ENCODE measurements at places on chromosomes 13 and 19.

DNA sequence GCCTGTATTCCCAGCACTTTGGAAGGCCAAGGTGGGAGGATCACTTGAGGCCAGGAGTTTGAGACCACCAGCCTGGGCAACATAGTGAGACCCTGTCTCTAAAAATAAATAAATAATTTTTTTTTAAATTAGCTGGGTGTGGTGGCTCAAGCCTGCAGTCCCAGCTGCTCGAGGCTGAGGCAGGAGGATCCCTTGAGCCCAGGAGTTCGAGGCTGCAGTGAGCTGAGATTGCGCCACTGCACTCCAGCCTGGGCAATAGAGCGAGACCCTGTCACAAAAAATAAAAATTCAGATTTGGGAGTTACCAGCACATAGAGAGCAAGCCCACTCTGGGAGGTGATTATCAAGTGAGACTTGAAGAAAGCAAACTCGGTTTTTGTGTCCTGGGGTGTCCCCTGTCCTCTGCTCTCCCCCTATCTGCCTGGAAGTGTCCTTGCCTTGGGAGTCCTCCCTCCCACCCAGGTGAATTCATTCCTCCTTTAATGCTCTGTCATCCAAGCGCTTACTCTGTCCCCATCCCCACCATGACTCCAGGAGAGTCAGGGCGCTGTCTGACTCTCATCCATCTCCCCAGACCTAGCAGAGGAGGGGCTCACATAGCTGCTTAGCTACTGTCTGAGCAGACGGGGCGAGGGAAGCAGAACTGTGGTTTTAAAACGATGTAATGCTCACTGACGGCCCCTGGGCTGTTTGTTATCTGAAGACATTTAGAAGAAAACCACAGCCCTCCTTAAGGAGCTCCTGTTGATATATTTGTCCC lies 146.8 kb downstream of the STK24 start:
- ATAC-seq: no peak

- ATAC-seq: no peak
These were observed 1218.6 kb downstream of the PCDH17 start for GRCh38 chr13:58850161-58850560.

GRCh38 chr19:47330466-47330869 lies 1.5 kb upstream of the C5AR2 start:
- ATAC-seq: no peak

DNA sequence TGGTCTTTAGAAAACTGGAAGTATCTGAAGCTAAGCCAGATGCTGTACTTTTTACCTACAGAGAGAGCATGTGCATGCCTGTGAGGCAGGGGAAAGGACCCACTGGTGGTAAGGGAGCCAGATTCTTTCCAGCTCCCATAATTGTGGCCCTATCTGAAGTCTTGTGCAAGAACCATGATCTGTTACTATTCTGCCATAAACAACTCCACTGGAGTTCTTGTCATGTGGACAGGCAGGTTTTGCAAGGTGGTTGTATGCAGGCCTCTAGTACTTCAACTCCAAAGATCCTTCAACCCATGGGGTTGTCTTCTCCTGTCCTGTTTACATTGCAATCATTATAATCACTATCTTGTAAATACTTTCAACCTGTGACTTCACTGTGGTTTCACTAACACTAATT lies 14.1 kb downstream of the PROSER1 start:
- no peak for ATAC-seq

DNA sequence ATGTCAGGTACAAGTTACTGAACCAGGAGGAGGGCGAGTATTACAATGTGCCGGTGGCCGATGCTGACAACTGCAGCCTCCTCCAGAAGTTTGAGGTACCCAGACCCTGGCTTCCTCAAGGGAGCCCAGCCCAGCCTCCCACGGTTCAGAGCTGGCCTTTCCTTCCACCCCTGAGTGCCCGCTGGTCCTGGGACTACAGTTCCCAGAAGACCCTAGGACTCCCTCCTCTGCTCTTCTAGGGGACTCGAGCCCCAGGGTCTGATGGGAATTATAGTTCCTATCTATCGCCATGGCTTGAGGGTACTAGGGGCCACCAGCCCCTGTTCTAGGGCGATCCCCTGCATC lies 11.0 kb downstream of the PRKCG start:
- no peak for ATAC-seq

DNA sequence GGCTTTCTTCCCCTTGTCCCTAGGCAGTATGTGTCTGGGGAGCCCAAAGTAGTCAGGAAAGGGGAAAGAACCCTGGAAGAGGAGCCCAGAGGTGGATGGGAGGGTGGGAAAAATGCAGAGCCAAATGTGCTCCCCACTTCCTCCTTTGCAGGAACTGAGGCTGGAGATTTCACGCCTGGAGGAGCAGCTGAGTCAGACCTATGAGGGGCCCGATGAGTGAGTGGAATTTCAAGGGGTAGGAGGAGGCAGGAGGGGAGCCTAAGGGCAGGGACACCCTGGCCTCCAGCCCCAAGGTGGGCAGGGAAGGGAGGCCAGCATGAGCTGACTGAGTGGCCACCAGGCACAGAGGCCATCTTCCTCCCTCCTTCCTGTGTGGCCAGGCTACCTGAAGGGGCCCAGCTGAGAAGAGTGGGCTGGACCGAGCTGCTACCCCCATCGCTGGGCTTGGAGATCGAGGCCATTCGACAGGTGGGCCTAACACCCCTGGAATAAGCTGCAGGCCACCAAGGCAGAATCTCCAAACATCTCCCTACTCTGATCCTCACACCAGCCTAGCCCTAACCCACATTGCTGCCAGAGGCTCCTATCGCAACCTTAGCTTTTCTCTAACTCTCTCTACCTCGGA lies 14.3 kb downstream of the PTH2 start:
- ATAC-seq: no peak
